ENCODE measurements at places on chromosomes 4 and X.
A peak's percentile ranks its signal among the peaks of the same experiment; 100 is the strongest.

DNA sequence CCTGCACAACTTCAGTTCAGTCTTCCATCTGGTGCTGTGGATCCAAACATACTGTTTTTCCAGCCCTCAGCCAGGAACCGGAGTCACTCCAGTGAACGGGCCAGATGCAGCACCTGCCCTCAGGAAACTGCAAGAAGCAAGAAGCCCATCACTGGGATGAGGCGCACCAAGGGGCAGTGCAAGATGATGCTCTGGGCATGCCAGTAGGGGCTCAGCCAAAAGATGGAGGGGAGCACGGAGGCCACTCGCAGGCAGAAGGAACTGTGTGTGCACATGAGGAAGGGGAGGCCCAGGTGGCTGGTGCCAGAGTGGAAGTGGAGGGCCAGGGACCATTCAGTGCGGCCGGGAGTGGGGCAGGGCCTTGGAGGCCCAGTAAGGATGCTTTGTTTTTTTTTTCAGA, 161.7 kb upstream of the MAMLD1 start:
- no peak for DNase-seq

- peak; percentile 32 for DNase-seq
Observed at GRCh38 chr4:98996056-98996764, 689 bp downstream of the METAP1 start.

DNA sequence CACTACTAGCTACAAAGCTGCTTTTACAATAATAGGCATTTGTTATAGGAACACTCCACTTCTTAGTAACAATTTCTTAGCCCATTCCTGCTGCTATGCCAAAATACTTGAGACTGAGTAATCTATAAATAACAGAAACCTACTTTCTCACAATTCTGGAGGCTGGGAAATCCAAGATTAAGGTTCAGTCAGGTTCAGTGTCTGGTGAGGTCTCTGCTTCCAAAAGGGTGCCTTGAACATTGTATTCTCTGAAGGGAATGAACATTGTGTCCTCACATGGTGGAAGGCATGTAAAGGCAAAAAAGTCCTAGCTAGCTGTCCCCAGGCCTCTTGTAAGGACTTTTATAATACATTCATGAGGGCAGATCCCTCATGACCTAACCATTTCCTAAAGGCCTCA, 7.0 kb downstream of the SLC9B1 start:
- DNase-seq = no peak

GRCh38 chr4:24748758-24749350, 46.5 kb upstream of the SOD3 start:
- DNase-seq = no peak

DNA sequence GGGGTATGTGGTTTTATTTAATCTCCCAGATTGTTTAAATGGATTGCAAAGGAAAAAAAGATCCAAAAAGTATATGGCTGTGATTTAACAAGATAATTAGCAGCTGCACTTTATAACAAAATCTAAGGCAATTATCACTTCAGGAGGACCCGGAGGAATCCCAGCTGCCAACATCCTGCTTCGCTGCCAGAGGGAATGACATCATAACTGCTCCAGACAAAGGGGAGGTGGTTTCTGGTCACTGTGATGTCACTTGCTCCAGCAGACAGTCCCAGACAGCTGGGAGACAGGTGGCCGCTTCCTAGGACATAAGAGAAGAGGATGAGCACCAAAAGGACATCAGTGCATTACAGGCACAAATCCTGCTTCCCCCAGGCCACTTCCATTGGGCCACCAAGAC, 371.0 kb downstream of the BCOR start:
- peak; percentile 65 for DNase-seq

DNA sequence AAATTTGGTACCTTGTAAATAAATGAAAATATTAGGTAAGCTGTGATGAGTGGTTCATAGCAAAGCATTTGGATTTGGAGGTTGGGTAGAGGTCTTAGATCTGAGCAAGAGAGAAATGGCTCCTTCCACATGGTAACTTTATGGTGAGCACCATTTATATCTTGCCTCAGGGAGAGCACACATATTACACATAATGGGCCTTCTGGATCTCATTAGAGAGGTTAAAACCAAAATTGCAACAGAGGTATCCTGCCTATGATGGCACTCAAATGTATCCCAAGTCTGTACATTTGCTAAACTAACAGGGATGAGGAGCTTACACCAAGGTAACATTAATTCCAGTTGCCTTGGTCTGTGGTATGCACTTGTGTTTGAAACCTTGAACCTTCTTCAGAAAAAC, 87.1 kb upstream of the PUDP start:
- no peak for DNase-seq

- peak; percentile 9 for DNase-seq
Observed at GRCh38 chrX:50081282-50081889, 119.4 kb downstream of the AKAP4 start.

DNA sequence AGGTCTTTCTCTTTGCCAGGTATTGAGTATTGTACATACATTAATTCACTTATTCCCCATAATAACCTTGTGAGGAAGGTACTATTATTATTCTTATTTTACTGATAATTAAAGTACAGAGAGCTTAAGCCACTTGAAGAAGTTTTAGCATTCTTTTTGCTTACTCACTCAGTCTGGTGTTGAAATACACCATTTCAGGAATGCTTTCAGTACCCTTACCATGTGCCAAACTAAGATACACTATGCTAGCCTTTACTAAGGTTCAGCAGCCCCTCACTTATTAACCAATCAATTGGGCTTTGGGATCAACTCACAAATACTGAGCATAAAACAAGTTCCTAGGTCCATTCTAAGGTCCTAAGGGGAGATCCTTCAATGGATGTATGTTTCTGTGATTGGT, 179.0 kb upstream of the FGF13 start:
- peak; percentile 15 for DNase-seq

DNA sequence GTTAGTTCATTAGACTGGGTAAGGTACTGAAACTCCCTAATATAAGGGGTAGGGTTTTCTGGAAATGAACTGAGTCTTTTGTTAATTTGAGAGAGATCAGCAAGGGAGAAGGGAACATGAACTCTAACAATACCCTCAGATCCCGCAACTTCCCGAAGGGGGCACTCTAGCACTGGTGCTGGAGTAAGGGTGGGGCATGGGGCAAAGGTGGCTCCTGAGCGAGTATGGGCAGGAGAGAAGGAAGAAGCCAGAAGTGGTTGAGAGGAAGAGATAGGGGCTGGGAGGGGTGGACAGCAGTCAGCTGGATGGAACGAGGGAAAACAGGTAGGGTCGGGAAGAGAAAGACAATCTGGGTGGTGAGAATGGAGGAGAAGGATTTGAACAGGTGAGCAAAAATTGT, 183.2 kb upstream of the MAGEE2 start:
- DNase-seq = no peak

DNA sequence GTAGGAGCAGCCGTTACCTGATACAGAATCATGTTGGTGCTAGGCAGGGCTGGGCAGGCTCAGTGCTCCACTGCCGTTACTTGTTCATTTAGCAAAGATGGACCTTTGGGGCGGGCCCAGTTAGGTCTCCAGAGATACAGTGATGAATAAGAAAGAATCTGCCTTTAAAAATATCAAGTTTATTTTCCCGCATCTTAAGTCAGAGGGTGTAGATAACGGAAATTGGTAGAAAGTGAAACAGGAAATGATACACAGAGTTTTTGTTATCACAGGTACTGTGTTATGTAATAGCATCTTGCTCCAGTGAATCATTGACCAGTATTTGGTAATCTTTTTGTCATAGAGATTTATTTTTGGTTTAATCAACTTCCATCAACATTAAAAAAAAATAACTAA, 5.5 kb downstream of the TMEM131L start:
- DNase-seq = no peak

GRCh38 chrX:129310000-129310399, 213.3 kb downstream of the SMARCA1 start:
- no peak for DNase-seq

GRCh38 chrX:16778545-16778944, 7.7 kb upstream of the TXLNG start:
- DNase-seq = no peak

- no peak for DNase-seq
Observed at GRCh38 chrX:43314525-43314924, 341.6 kb upstream of the MAOA start.

DNA sequence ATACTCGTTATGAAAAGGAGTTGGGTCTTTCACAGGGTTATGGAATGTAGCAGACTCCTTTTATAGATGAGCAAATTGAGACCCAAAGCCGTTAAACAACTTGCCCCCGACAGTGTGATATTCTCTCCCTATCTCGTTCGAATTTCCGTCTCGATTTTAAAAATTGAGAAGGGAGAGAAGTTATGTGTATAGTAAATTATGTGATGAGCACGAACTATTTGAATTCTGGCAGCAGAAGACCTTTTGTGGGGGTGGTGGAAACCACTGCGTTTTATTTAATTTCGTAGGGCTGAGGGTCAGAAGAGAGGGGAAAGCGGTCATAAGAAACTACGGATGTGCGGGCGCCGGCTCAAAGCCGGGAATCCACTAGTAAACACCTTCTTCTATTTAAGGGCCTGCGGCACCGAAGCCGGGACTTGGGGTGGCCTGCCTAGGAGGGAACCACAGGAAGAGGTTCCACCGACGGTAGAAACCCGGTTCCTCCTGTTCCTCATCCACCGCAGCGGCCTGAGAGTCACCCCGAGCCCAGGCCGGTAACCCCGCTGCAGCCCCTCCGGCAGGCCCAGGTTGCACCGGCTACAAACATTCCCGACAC, 1.5 kb upstream of the DDX3X start:
- DNase-seq = no peak

DNA sequence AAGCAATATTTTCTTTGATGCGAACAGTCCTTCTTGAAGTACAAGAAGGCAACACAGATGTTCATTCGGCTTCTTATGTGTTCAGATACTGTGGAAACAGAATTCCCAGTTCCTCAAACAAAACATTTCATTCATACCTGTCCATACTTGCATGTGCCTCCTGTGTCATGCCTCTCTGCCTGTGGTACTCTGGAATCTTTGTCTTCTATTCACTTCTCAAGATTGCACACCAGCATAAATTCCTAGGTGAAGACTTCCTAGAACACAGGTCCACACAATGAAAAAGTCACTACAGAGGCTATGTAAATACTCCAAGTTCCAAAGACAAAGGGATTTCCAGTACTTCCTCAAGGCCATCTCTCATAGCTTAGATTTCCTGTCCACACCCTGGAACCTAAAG, 367.2 kb downstream of the AFF2 start:
- no peak for DNase-seq

DNA sequence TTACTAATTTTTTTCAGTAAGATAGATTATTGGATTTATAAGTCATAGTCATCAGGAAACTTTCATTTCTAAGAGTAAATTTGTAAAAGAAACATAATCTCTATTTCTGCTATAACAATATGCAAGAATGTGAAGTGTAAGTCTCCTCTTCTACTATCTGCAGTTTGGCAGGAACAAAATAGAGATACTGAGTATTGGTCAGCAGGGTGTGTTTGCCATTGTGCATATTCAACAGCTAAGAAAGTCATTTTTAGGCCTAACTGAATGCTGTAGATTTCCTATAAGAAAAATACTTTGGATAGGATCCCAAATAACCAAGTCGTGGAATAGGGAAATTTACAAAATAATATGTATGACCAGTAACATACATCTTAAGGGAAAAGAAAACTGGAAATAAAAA, 253.3 kb upstream of the EPHA5 start:
- no peak for DNase-seq

GRCh38 chrX:123184219-123184865, at the start of gene GRIA3:
GRIA3 (plus strand) TSS chrX:123184278; CDS start chrX:123184536, 258 bp downstream.
- DNase-seq = peak; percentile 18

DNA sequence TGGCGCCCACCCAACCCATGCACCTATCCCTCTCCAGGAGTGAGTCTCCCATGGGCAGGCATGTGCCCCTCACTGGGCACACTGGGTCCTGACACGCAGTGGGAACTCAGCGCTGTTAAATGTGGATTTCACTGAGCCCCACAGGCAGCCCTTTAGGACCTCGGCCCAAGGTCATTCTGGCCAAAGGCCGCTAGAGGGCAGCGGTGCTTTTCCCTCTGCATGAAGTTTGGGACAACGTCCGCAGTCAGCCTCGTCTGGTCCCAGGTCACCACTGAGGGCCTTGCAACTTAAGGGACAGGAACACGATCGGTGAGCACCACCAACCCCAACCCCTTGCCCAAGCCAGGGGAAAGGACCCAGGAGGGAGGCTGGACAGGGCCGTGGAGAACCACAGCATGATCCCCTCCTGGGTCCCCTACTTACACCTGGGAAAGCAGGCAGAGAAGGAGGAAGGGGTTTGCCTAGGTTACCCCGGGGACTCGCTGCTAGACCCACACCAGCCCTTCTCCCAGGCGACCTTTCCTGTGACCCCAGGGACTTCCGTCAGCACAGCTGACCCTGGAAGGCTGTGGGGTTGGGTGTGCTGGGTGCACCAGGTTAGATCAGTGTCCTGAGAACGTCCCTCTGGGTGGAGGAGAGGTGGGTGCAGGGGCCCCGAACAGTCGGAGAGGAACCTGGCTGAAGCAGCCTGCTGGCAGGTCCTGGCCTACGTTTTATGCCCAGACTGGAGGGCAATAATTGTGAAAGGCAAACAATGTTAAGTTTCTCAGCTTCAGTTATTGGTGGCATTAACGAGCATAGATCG, 24.0 kb downstream of the CYTL1 start:
- peak; percentile 83 for DNase-seq

DNA sequence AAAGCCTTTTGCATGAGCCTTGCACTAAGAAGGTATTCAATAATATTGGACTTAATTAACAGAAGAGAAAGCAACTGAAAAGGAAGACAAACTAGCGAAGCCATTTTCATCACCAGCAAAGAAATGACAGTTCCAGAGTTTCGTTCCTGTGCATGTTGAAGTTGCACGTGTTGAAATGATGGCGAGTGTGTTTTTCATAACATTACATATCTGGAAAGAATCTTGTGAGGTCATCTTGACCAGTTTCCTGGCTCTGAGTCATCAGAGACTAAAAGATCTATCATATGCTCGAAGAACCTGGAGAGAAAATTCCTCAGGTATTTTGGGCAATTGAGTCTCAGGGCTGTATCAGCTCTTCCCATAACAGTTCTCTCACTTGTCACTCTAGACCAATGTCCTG, 106.2 kb upstream of the MAML3 start:
- DNase-seq = peak; percentile 75

DNA sequence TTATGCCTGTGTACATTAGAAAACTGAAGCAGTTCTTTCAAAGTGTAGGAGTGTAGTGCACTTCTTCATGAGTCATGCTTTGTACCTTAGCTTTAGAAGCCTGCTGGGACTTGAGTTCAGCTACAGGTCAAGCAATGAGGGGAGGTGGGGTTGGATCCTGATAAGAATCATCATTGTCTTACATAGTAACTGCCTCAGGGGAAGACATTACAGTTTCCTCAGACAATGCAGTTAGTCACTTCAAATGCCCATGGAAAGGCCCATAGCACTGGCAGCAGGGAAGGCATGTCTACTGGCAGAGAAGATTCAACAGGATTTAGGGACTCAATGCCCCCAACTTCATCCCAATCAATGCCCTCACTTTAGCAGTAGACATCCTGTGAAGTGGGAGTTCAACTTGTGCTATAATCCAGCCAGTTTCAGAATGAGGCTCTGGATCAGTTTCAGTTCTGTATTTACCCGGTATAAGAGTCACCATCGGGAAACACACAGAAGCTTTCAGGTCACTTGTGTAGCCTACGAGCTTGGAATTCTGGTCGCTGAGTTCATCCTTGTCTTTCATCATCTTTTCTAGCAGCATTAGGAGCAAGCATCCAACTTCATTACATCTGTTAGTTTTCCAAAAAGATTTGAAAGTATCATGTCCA, 1216.5 kb downstream of the RAPGEF2 start:
- DNase-seq = no peak

Data from AG20443 (cell line).